ENCODE measurements at places on chromosomes 3 and 15.

- no peak for DNase-seq
These were observed 44.0 kb downstream of the ZBTB38 start for GRCh38 chr3:141412087-141412935.

DNA sequence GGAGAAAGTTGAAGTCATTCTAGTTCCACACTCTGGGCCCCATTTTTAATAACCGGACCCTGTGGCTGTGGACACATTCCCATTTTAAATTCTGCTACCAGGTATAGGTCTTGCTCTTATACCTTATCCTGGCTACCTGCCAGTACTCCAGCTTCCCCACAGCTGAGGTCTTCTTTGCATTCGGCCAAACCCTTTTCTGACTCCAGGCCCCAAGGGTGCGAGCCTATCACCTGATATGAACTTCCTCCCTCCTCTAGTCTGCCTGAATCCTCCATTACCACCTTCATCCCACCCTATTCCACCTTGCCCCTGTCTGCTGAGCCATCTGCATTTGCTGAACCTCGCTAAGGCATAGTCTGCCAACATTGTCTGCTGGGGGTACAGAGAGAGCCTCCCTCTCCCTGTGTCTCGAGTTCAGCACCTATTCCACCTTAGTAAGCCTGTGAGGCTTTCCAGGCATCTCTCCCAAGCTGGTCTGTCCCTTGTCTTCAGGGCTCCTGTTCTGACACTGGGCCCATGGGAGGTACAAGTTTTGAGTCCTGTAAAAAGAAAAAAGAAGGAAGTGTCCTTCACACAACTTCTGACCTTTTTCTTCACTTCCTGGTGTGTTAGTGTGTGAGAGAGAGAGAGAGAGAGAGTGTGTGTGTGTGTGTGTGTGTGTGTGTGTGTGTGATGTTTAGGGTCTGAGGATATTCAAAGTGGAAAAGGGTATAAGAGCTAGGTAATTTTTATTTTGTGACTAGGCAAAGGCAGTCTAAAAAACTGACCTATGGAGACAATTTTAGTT lies 27.0 kb downstream of the PDE8A start:
- DNase-seq, result no peak

DNA sequence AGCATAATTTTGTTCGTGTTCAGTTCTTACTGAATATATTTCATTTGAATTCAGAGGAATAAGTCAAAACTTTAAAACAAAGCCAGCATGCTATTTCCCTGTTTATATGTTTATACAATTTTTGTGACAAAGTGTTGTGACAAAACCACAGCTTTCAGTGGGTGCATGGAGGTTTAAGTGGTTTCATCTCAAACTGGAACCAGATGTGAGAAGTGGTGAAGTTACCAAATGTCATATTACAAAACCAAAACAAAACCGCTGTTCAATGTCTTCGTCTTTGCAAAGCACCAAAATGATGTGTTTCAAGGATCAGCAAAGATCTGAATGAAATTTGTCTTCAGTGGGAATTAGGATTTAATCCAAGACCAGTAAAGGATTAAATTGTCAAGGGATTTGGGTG lies 59.3 kb upstream of the OSTN start:
- no peak for DNase-seq

GRCh38 chr15:58260725-58261267 lies 122.6 kb downstream of the AQP9 start:
- DNase-seq, result no peak

GRCh38 chr3:60675424-60675823 lies 575.8 kb downstream of the FHIT start:
- no peak for DNase-seq

DNA sequence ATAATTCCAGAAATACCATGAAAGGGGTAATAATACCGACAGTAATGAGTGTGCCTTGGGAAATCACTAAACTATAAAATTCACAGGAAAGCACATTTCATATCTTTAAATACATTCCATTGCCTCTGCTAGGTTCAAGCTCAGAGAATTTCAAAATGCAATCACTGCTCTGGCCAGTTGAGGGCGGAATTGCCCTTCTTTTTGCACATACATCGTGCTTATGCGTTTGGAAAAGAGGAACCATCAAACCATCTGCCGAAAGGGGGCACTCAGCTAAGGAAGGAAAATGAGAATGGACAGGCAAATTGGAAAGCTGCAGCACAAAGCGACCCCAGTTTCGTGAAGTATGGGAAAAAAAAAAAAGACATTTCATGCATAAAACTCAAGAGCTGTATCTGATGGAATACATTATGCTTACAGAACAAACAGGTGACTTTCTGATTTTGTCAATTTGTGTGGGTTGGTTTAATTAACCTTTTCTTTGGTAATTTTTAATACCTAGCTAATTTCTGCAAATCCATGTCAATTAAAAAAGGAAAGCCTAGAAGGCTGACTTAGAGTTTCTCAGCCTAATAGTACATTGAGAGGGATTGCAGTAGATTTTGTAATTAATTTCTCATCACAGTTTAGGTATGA lies 61.4 kb downstream of the TUSC7 start:
- DNase-seq, result no peak

- DNase-seq, result no peak
These were observed 11.1 kb upstream of the RTP2 start for GRCh38 chr3:187713504-187713903.

DNA sequence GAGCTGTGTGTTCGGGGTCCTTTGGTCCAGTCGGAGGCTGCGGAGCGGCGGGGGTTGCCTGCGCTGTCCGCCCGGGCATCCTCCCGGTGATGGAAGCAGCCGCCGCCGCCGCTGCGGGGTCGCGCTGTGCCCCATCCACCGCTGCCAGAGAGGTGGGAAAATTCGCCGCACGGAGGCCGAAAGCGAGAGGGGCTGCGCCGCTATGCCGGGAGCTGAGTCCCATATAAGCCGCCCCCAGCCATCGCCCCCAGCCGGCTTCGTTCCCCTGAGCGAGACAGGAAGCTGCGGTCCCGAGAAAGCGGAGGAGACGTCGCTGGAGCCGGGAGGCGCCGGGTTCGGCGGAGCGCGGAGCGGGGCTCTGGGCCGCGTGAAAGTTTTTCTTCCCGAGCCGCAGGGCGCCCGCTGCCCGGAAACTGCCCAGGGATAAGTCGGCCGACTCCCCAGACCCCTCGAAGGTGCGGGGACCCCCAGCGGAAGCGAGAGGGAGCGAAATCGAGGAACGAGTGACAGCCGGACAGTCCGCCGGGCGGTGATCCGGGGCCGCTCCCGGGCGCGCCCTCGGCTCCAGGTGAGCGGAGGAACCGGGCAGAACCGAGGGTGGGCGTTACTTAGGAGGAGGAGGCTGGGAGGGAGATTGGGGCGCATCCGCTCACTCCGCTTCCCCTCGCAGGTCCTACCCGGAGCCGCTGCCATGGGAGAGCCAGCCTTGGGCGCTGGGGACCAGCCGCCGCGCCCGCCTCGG lies 574 bp downstream of the CHST2 start:
- DNase-seq, result no peak

DNA sequence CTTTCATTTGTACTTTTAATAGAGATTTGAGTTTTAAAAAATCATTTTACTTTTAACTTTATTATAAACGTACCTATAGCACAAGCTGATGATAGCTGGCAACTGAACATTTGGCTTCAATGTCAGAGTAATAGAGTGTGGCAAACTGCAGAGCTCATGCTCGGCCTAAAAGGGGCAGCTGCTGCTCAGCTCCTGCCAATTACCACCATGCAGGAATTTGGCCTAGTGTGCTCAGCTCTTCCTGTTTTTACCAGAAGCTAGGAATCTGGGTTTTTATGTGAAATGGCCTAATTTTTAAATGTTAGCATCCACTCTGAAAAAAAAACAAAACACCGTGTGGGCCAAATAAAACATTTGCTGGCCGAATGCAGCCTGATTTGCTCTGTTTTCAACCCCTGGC lies 1.8 kb downstream of the IFT122 start:
- DNase-seq, result no peak

DNA sequence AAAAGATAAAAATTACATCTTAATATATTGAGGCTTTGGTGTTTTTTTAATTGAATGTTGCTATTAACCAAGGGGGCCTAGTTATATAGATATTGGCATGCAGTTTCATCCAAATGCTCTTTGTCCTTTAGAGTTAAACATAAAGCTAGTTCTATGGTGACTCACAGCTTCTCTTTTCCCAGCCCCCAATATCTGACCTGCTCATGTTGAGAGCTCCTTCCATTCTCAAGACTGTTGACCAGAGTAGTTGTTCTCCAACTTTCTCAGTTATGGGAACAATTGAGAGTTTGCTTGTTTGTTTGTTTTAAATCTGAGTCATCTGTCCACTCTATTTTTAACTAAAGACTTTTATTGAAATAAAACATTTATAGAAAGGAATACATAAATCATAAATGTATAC lies 15.8 kb upstream of the RARB start:
- DNase-seq, result no peak

DNA sequence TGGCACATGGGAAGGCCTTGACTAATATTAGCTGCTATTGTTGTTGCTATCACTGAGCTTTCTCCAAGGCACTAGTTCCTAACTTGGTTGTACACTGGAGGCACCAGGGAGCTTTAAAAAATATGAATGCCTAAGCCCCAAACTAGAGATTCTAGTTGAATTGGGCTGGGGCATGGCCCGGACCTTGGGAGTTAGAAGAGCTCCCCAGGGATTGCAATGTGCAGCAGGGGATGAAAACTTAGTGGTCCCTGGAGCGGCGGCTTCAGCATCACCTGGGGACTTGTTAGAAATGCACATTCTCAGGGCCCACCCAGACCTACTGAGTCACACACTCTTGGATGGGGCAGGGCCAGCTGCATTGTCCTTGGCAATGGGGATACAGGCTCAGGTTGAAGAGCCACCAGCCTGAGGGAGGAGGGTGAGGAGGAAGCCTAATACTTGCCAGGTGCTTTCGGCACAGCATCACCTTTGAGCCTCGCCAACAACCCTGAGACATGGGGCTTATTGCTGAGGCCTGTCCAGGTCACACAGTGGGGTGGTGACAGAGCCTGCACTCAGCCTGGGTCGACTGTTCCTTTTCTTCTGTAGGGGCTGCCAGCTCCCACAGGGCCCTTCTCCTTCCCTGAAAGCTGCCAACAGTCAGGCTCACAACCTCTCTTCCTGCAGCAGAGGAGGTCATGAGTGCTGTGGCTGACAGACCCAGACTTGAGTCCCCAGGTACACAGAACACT lies 84.5 kb downstream of the ATP2B2 start:
- no peak for DNase-seq

GRCh38 chr3:186142393-186142932 lies 33.6 kb upstream of the ETV5 start:
- no peak for DNase-seq

GRCh38 chr15:40332113-40332781 lies 8.5 kb downstream of the CCDC9B start:
- DNase-seq, result no peak

DNA sequence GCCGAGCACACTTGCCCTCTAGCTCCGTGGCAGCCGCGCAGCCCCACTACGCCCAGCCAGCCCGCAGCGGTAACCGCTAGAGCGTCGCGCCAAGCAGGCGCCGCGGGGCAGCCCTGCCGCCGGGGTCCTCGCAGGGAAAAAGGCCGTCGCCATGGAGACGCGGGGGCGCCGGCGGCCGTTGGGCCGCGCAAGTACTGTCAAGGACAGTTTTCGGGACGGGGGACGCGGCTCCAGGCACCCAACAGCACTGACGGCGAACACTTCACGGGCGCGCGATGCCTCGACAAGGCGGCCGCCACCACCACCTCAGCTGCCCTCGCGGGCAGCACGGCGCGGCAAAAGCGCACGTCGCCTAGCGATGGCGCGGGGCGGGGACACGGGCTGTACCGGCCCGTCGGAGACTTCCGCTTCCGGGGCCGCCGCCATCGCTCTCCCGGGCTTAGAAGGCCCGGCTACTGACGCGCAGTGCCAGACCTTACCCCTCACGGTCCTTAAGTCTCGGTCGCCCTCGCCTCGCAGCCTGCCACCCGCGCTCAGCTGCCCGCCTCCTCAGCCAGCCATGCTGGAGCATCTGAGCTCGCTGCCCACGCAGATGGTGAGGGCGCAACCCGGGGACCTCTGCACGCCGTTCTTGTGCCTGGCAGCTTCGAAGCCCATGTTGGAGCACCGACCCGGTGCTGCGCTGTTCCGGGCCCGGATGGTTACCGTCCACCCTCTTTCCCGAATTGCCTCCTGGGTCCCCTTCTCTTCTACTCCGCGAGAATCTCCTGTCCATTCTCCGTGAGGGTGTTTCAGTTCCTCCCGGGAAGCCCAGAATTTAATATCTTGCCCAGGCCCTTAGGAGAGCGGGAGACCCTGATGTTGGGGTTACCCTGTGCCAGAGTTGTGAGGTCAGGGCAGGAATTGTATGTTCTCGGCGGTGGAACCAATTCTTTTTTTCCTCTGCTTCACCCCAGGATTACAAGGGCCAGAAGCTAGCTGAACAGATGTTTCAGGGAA lies at the start of the genes GLT8D1 and SPCS1:
Gene GLT8D1 (minus strand): TSS at position 104 of the 999 bp plus-strand sequence. CDS start 5,331 bp downstream, outside the sequence.
Gene SPCS1 (plus strand): TSS at position 419 of the 999 bp plus-strand sequence. CDS start 141 bp downstream, at position 560.
- peak; percentile 80 for DNase-seq

GRCh38 chr3:99505646-99506269 lies 132.6 kb upstream of the COL8A1 start:
- no peak for DNase-seq

GRCh38 chr15:70923311-70924080 lies 30.9 kb downstream of the LRRC49 start:
- no peak for DNase-seq

DNA sequence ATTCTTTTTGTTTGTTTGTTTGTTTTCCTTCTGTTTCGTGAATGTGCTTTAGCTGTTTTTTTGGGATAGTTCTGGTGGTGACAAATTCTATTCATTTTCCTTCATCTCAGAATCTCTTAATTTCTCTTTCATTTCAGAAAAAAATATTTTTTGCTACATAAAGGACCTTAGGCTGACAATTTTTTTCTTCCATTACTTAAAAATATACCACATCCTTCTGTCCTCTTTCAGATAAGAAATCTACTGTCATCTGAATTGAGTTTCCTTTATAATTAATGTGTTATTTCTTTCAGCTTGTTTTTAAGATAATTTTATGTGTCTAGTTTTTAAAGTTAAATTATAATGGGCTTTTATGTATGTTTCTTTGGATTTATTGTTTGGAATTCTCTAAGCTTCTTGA lies 47.6 kb downstream of the IL16 start:
- DNase-seq, result no peak

DNA sequence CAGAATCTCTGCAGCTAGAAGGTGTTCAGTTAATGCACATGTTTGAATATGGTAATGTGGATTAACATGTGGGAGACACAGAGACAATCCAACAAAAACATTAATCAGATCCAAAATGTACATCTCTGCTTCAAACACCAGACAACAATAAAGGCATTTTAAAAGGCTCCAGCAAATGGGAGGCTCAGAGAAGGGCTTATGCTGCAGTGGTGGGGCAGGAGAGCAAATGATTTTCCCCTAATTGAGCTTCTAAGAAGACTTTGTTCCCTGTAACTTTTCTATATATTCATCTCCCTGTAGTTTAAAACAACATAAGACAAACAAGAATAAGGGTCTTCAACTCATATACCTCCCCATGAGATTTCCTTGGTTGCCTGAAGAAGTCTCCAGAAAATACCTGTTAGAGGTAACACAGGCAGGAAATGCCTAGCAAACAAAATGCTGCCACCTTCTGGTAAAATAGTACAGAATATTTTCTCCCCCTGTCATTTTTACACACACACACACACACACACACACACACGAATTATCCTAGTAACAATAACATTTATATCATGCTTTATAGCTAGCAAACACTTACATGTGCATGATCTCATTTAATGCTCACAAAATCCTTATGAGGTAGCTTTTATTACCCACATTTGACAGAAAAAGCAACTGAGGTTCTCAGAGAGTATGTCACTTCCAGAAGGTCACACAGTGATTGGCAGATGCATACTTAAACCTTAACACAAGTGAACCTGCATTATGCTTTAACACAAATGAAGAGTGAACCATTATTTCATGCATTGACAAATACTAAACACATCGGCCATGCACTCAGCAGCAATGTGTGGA lies 123.4 kb upstream of the MB21D2 start:
- DNase-seq, result no peak

Measured in activated T-helper 9 cell treated with anti-CD3 and anti-CD28 coated beads, Interleukin-2, amount 50 U/mL, for 16 hours (primary cell).